ENCODE measurements at places on chromosomes 11 and 22.

DNA sequence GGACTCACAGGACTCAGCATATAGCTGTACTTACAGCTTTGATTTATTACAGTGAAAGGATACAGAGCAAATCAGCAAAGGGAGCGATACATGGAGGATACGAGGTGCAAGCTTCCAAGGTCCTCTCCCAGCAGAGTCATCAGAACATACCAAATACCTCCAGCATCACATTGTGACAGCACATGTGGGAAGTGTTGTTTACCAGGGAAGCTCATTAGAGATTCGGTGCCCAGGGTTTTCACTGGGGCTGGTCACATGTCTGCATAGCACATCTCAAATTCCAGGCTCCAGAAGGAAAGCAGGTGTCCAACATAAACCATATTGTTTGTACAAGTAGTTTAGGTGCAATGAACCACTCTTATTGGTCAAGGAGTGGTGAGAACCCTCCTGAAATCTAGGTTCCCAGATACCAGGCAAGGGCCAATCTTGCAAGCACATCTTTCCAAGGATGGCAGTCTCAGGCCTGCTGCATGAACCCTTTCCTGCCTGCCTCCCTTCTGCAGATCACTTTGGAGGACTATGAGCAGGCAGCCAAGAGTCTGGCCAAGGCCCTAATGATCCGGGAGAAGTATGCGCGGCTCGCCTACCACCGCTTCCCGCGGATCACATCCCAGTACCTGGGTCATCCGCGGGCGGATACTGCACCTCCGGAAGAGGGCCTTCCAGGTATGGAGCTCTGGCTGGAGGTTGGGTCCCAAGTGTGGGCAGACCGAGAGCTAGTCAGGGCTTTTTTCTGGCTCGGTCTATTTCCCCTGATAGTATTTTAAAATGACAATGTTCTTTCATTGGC is 26.7 kb downstream of the AMPD3 start:
- DNase-seq, result no peak

GRCh38 chr22:22918297-22918965 is 30.8 kb downstream of the IGLL5 start:
- no peak for DNase-seq

DNA sequence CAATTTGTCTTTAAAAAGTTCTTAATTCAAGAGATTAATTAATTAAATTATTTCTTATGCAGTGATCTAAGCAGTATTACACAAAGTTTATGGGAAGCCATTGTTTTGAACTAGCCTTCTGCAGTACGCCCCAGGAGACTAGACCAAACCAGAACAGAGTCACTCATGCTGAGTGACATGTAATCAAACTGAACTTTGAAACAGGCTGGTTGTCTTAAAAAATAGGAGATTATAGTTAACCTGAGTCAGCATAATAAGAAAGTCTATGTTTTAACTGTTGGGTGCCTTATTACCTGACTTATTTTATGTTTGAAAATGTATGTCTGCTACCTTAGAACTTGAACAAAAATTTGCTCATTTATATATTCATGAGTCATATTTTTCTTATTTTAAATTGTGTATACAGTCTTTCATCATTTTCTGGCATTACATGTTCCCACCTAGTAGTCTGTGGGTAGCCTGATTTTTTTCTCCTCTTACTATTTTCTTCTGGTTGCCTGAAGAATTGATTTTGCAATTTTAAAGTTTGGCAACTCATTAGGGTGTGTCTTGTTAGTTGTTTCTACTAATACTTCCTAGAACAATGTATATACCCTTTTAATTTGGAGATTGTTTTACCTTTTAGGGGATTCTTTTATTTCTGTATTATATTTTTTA is 161.4 kb downstream of the AASDHPPT start:
- no peak for DNase-seq

DNA sequence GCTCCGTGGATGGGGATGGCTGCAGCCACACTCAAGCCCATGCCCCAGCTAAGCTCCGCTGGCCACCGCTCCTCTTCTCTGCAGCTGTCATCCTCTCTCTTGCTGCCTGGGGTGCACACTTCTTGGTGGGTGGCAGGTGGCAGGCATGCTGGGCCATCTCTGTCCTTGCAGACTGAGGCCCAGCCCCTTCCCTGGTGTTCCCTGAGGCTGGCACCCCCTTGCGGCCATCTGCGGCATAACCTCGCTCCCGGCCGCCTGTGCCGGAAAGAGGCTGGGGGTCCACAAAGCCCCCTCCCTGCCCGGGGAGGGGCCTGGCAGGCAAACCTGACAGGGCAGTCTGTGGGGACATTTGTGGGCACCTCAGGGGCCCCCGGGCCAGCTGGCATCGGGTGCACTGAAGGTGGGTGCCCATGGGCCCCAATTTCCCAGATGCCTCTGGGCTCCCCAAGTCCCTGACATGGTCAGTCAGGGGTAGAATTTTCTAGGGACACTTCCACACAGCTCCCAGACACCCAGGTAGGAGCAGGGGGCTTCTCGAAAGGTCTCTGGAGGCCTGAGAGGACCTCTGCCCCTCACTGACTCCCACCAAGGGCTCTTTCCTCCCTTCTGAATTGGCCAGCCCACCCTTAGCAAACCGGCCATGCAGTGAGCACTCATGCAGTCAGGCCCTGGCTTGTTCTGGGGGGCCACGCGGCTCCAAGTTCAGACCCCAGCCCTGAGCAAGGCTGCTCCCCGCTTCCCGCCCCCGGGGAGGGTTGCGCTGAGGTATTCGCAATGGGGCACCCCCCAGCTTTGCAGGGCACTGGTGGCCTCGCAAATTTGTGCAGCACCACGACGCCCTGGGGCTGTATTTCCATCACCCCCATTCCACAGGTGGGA is 23.5 kb upstream of the TH start:
- peak; percentile 47 for DNase-seq

DNA sequence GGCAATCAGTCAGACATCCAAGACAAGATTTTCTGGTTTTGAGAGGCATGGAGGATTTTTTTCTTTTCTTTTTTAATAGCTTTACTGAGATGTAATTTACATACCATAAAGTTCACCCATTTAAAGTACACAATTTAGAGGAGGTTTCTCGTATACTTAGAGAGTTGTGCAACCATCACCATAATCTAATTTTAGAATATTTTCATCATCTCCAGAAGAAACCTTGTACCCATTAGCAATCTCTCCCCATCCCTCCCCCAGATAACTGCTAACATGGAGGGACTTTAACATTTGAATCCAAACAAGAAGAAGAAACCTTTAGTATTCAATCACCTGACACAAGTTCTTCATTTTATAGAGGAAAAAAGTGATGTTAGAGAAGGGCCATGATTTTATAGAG is 83.6 kb downstream of the CLPB start:
- no peak for DNase-seq

DNA sequence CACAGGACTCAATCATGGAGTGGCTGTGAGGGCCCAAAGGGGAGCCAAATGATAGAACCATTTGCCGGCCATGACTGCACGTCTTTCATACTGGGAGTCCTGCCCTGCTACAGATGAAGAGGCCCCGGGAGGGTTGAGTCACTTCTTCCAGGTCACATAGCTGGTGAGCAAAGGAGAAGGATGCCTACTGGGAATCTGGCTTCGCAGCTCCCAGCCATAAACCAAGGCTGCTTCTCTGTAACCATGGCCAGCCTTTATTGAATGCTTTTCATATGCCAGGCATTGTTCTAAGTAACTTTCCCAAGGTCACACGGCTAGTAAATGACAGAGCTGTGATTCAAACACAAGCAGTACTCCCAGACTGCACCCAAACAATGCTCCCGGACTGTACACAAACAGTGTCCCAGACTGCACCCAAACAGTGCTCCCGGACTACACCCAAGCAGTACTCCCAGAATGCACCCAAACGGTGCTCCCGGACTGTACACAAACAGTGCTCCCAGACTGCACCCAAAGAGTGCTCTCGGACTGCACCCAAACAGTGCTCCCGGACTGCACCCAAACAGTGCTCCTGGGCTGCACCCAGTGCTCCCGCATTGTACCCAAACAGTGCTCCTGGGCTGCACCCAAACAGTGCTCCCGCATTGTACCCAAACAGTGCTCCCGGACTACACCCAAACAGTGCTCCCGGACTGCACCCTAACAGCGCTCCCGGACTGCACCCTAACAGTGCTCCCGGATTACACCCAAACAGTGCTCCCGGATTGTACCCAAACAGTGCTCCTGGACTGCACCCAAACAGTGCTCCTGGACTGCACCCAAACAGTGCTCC is 89.8 kb downstream of the FBXO7 start:
- no peak for DNase-seq

GRCh38 chr11:21631991-21632390 is 560.9 kb upstream of the ANO5 start:
- no peak for DNase-seq

GRCh38 chr11:33055375-33055774 is 16.0 kb downstream of the TCP11L1 start:
- DNase-seq, result no peak

GRCh38 chr22:17970201-17970708 is 54.1 kb downstream of the MICAL3 start:
- no peak for DNase-seq

DNA sequence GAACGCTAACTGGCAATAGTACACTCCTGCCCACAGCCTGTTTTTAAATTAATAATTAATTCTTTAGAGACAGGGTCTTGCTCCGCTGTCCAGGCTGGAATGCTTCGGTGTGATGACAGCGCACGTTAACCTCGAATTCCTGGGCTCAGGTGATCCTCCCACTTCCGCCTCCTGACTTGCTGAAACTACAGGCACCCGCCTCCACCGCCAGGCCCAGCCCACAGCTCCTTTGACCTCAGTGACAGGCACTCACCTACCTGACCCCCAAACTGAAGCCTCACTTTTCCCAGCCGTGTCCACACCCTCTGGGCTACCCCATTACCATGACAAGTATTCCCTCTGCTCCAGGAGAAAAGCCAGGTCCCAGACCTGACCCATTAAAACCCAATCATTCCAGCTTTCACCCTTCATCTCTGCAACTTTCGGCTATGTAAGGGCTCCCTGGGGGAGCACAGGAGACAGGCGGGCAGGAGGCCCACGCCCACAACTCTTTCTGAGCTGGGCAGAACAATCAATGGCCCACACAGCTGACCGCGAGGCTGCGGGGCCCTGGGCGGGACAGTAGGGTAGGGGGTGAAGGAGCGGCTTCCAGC is 730 bp downstream of the LMNTD2 start:
- DNase-seq, result no peak

GRCh38 chr11:125342281-125342930 is 153.7 kb downstream of the FEZ1 start:
- DNase-seq, result no peak

DNA sequence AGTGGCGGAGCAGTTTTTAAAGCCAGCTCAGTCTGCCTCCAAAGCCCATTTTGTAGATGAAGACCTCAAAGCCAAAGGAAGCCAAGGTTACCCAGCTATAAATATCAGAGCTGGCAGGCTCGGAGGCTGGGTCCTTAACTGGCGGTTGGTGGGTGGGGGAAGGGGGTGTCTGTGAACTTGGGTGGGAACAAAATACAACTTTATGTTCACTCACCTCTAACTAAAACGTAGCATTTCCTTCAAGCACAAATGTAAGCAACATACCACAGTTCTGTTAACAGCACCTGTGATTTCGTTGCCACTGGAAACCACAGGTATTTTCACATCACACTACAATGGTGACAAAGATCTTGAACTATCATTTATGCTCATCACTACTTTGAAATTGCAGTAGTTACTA is 99.7 kb upstream of the SYT13 start:
- DNase-seq, result no peak

DNA sequence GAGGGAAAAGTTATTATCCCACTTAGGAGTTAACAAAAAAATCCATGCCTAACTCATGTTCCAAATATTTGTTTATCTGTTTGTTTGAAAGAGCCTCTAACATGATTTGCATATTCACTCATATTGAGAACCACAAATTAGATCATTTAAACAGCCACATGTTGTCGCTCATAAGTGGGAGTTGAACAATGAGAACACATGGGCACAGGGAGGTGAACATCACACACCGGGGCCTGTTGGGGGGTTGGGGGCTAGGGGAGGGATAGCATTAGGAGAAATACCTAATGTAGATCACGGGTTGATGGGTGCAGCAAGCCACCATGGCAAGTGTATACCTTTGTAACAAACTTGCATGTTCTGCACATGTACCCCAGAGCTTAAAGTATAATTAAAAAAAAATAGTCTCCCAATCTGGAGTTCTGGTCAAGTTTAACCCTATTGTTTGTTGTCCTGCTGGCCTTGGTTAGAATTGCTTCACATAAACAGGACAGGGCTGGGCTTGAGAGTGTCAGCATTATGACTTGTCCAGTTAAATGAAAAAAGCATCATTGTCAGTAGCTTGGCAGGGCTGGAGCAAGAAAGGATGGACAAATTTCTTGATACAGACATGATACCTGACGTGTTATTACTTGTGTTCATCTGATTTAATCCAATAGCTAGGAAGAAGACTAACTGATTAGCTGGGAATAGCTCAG is 57.8 kb upstream of the PSMA1 start:
- no peak for DNase-seq

GRCh38 chr11:116042146-116042545 is 537.9 kb upstream of the CADM1 start:
- DNase-seq, result no peak

- no peak for DNase-seq
These were observed 142.3 kb downstream of the ELP4 start for GRCh38 chr11:31651822-31652221.

DNA sequence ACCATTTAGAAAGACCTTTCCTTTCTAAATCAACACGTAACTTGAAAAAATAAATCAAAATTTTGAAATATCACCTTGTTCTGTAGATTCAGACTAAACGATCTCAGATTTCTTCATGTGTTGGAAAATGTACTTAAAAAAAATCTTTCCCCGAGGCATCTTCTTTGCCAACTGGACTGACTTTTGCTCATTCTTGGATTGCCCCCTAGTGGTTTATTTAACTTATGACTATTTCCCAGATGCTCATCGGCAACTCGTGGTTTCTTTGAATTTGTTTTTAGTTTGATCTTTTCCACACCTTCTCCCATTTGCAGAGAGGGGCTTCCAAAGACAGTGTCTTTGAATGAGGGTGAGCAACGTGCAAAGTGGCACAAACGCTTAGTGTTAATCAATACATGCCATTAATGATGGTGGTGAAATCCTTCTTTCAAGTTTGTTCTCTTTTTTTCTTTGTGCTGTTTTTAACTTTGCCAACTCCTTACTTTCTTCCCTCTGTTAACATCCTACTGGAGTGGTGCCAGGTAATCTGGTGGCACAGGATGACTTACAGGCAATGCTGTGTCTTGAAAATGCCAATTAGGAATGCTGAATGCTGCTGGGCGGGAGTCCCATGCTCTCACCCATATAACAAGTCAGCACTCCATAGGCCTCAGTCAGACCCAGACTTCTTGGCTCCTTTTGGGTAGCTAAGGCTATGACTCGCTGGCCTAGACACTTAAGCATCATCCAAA is 18.3 kb downstream of the PRSS23 start:
- peak; percentile 69 for DNase-seq

GRCh38 chr11:45607995-45608394 is 57.4 kb downstream of the CHST1 start:
- DNase-seq, result no peak

- DNase-seq, result no peak
These were observed 24.9 kb downstream of the CDKN1C start for GRCh38 chr11:2860636-2861035.

GRCh38 chr11:112722876-112723275 is 238.3 kb upstream of the NCAM1 start:
- DNase-seq, result no peak

- DNase-seq, result no peak
These were observed 5.7 kb upstream of the SULT4A1 start for GRCh38 chr22:43867839-43868635.

- peak; percentile 87 for DNase-seq
These were observed 1.1 kb downstream of the GAB2 start for GRCh38 chr11:78416285-78417174.
